NCI-H524 treated with DMSO at 0.1 percent for 48 hours (cell line): ENCODE measurements at places on chromosomes 1 and 21.

GRCh38 chr1:151393583-151393982 lies 5.8 kb upstream of the PSMB4 start:
- DNase-seq = no peak

DNA sequence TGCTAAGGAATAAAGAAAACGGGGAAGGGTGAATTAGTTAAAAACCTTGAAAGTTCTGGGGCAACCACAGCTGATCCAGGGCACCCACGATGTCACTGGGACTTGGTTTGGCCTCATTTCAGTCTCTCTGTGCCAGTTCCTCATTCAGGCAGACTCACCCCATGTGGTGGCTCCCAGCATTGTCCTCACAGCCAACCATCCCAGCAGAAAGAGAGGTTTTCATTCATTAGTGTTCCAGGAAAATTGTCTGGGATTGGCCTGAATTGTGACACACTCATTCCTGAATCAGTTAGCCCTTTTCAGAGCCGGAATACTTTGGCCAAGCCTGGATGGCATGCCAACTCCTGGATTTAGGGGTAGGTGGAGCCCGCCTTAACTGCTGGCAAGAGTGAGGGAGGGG lies 367.7 kb downstream of the PRDM2 start:
- DNase-seq = no peak

DNA sequence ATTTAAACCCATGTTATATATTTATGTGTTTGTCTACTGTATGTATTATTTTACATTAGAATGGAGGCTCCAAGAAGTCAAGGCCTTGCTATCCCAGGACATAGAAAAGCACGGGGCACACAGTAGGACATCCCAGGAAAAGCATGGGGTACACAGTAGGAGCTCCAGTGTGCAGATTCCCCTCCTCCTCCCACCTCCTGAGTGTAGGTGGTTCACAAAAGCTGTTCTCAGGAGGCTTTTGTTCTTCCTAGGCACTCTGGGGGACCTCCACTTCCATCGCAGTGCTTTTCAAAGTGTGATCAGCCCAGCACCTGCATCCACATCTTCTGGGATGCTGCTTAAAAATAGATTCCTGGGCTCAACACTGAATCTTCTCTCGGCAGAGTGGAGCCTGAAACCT lies 30.8 kb upstream of the VTCN1 start:
- DNase-seq = no peak

DNA sequence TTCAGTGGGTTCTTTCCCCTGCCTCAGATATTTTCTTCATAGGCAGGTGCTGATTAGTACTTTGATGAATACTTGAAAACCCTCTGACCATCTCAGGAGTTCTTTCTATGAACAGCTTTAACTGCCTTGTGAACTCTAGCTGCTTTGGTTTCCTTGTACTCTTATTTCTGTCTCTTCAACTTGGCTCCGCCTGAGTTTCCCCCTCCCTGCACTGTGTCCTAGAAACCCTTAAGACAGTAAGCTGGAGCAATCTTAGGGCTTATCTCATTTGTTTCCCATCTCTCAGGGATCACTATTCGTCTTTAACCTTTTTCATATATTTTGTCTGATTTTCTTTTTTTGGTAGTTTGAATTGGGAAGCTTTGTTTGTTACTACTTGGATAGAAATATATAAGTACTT lies 99.1 kb downstream of the PKN2 start:
- no peak for DNase-seq

DNA sequence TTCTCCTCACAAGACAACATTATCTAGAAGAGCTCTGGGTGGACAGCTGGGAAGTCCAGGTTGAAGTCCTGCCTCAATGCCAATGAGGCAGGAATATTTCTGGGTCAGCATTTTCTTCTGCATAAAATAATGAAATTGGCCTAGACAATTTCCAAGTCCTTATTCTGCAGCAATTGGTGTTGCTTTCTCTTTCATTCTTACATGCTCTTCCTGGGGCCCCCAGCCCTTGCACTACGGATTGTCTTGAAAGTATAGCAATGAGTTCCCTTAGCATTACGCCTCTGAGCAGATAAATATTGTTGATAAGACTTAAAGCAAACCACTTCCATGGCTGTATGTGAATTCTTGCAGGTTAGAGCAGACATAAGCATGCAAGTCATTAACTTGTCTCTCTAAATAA lies 188.5 kb downstream of the TGFBR3 start:
- no peak for DNase-seq

DNA sequence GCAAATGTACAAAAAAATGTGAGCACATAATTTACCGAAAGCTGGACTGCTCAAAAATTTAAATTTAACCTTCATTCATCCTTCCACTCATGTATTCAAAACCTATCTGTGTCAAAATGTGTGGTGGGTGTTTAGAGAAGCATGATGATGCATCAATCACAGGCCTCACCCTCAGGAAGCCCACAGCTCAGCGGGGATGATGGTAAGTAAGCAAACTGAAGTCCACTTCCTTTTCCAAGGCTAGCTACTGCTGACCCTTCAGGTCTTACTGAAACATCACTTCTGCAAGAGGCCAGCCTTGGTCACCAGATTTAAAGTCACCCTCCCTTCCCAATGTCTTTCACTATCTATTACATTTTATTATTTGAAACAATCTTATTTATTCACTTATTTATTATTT lies 254.5 kb downstream of the DNM3 start:
- no peak for DNase-seq

- no peak for DNase-seq
Measured at GRCh38 chr1:44707112-44707881, 23.7 kb downstream of the RNU5D-1 start.

- DNase-seq = no peak
Measured at GRCh38 chr1:70462611-70463010, 51.5 kb downstream of the CTH start.

GRCh38 chr1:5961601-5962000 lies 30.6 kb downstream of the NPHP4 start:
- no peak for DNase-seq

DNA sequence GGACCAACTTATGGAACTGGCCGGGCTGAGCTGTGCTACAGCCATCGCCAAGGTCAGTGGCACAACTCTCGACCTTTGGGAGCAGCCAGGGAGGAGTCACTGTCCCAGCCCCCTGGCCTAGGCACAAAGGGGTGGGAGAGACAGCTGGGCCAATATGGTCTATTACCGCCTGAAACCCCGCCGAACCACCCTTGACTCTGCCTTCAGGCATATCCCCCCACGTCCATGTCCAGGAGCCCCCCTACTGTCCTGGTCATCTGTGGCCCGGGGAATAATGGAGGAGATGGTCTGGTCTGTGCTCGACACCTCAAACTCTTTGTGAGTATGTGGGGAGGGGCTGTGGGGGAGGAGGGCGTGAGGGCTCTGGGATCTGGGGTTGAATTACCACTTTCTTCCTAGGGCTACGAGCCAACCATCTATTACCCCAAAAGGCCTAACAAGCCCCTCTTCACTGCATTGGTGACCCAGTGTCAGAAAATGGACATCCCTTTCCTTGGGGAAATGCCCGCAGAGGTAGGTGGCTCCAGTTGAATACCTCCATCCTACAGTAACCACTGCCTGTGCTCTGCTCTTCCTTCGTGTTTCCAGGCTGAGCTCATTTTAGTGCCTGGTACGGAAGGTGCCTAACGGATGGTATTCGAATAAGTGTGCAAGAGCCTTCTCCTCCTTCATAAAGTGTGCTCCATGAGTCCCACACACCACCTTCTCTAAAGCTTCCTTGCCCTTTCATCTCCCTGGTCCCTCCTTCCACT lies 758 bp downstream of the NAXE start:
- no peak for DNase-seq

DNA sequence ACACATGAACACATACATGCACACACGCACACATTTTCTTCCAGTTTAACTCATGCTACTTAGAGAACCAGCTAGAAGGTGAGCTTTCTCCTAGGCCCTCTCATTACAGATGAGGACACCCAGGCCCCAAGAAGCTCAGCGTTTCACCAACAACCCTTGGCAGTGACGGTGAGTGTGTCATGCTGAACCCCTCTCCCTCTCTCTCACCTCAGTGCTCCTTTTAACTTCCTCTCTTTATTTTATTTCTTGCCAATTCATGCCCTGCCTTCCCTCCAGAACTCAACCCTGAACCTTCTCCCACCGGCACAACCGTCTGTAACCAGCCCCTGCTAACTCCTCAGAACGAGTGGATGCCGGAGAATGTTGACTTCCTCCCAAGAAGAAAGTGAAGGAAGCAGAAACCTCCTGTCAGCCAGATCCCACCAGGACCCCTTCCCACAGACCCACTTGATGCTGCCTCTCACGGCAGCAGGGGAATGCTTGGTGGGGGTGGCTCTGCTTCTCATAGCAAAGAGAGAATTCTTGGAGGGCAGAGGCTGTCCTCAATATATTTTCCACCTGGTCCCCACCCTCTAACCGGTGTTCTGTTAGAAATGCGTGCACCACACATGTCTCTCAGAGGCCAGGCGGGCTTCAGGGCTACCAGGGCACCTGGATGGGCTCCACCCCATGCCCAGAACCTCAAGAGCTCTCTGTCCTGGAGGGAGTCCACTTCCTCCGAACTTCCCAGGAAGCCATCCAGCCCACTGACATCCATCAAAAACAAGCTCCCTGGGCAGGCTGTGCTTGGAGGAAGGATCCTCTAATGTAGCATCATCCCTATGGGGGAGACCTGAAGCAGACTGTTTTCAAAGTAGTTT lies 134.0 kb downstream of the TOMM20 start:
- no peak for DNase-seq

DNA sequence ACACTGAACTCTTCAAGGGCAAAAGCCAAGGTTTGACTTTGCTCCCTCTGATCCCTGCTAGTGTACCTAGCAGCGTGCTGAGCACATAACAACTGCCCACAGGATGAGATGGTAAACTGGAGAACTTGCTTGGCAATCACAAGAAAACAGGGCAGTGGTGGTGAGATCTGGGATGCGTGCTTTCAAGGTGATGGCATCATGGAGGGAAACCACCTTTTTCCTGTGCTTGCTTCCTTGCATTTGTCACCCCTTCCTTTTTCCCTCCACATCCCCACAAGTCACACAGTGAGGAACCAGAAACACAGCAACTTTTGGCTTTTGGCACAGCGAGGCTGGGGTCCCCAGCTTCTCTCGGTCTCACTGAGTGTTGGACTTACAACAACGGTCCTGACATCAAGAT lies 31.4 kb upstream of the BECN2 start:
- DNase-seq = no peak

DNA sequence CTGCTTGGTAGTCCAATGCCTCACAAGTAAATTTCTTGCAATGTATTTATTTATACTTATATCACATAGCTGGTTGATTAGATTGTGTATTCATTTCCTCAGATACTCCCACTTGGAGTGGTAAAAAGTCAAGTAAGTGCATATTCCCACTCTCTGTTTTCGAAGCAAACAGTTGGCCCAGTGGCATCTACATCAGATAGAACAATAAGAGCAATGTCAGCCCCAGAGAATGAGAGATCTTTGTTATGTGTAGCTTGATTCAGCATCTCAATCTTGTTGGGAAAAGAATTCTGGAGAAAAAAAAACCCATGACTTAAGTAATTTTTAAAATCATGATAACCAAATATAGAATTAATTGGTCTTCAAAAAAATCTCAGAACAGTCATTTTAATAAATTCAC lies 25.5 kb downstream of the RGL1 start:
- no peak for DNase-seq

GRCh38 chr1:232057896-232058274 lies 431.3 kb downstream of the DISC1 start:
- no peak for DNase-seq

DNA sequence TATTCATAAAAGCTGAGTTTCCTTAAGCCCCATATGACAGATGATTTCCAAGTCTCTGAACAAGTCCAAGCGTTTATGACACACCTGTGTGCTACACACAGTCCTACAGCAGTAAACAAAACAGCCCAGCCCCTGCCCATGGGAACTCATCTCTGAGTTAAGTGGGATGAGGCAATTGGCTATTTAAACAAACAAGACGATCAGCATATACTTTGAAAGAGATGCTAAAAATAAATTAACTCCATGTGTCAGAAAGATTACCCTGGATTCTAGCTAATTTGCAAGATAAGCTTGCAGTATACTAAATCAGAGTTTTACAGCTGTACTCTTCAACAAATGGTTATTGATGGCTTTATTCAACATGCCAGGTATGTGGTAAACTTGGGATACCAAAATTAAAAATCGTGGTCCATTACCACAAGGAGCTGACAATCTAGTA lies 7.0 kb downstream of the PSMG1 start:
- no peak for DNase-seq

DNA sequence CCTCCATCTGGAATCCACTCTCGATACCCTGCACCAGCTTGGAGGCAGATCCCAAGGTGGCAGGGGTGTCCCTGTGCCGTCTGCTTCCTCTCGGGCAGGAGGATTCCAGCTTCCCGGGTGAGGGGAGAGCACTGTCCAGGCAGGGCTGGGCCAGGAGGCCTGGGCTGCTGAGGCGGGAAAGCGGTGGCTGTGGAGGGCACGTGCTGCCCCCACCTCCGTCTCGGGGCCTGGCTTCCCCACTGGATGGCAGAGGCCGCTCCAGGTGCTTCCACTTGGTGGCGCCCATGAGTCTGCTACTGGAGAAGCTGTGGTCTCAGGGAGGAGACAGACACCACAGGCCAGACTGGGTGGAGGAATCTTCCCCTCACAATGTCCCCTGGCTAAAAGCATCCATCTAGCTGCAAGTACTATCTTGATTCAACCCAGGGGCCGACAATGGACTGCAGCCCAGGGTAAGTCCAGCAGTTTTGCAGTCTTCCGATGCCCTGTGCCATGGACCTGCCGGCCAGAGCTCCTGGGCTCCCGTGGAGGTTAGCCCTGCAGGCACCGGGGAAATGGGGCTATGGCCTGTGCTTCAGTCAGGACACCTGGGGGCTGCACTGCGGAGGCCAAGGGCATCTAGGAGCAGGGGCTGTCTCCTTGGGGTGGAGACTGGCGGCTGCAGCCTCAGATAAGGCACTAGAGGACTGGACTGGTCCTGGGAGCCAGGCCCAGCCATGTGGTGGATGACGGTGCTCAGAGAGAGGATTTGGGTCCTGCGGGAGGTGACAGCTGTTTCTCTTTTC lies 41.3 kb upstream of the EIF4G3 start:
- DNase-seq = no peak

DNA sequence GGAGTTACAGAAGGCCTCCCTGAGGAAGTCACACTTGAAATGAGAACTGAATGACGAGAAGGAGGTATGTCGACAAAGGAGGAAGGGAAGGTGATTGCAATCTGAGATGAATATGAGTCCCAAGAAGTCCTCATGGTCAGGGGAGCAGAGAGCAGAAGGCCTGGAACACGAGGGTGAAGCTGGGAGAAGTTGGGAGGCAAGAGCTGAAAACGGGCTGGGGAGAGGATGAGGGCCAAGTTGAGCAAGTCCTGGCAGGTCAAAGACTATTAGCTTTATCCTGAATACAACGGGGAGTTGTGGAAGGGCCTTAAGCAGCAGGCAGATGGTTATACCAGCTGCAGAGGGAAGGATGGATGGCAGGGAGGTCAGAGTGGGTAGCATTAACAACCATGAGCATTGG lies 89.5 kb downstream of the KCNJ15 start:
- DNase-seq = peak; percentile 89
